Activated T-cell treated with anti-CD3 and anti-CD28 coated beads, Interleukin-2, amount 50 U/mL, for 48 hours (primary cell): ENCODE measurements at places on chromosomes 12 and 14.

DNA sequence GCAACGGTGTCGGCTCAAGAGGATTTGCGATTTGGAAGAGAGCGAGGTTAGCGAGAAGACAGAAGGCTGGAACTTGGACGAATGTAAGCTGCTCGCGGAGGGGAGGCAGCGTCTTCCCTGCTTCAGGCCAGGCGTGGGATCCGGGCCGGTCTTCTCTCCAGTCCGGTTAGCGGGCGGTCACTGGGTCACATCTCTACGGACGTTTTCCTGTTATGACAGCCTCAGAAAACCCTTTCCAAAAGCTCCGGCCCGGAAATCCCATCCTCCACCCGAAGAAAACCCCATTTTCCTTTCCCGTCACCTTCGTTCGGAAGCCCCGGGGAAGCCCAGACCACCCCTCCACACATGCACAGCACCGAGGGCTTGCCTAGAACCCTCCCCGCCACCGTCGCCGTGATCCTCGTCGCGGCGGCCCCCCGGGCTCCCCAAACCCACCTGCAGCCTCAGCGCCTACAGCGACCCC is 268 bp downstream of the NDUFB1 start:
- no peak for DNase-seq

DNA sequence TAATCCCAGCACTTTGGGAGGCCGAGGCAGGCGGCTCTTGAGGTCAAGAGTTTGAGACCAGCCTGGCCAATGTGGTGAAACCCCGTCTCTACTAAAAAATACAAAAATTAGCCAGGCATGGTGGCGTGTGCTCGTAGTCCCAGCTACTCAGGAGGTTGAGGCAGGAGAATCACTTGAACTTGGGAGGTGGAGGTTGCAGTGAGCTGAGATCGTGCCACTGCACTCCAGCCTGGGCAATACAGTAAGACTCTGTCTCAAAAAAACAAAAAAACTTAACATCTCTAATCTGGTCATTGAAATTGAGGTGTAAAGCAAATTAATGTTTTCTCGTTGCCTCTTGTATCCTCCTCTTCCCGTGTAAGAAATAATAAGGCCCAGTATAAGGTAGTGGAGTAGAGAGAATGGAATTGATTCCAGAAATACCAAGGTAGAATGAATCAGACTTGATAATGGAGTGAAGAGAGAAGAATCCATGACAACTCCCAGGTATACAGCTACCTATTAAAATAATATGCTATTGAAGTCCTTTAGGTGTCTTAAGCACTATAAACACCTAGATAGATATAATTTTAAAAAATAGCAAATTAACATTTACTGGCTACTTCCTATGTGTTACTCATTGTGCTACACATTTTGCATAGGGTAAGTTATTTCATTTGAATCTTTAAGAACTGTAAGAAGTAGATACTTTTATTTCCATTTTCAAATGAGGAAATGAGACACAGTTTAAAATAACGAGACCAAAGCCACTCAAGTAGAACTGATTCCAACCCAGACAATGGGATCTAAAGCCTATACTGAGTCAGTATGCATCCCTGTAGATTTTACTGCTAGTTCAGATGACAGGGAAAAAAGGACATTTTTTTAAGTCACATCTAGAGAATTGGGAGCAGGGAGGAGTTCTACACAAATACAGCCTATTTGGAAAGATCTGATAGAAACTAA is 23.2 kb downstream of the RAP1B start:
- no peak for DNase-seq

GRCh38 chr12:52423661-52424500 is 10.3 kb downstream of the KRT75 start:
- DNase-seq = no peak

DNA sequence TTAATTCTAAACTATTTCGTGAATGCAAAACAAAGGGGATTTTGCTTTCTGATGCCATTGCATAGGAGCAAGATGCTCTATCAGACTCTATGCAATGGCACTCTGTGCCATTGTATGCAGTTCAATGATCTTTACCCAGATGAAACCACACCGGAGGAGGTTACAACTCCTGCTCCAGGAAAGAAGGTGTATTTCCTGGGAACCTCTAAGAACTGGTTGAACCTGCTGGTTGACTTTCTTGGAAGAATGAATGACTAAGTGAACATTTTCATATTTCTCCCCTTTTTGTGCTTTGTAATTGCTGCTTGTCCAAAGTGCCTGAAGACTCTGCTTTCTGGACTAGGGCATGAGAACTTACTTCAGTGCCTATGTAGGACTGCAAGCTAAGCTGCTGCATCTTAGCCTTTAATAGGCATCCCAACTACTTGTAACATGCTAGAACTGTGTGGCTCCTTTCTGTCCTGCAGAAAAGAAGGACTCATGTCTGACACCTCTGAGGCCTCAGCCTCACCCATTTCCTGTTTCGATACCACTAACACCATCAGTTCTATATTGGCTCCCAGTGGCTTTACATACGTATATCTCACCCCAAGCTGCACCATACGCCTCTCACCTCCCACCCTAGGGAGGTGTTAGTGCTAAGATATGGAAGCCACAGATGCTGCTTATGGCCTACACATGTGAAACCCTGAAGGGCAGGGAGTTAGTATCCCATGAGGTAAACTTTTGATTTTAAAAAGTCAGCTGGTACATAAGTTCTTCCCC is 193.5 kb upstream of the CNOT2 start:
- DNase-seq = no peak

DNA sequence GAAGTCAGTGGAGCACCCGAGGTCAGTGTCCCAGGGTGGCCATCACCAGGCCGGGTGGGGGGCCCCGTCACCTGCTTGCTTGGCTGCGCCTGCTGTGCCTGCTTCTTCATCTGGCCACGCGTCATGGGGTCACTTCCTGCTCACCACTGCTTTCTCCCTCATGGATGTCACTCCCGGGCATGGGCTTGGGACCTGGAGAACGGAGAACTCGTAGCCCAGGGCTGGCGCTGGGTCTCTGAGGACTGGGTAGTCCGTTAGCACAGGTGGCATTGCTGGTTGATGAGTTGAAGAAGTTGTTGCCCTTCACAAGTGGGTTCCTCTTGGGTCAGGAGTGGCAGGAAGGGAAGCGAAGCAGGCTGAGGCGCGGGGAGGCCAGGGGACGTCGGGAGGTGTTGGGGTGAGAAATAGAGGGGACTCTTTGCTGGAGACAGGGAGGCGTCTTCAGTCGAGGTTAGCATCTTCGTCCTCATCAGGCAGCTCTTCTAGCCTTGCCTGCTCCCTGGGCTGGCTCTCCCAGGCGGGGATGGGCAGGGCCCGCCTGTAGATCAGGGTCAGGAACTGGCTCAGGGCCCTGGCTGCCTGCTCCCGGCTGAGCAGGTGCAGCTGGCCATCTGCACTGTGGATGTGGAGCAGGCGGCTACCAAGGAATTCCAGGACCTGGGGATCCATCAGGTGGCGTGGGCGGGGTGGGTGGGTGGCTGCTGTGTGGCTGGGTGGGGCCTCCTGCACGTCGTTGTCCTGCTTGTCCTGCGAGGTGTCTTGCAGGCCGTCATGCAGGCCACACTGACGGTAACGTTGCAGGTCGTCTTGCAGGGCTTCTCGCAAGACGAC is 23.0 kb downstream of the RTL1 start:
- DNase-seq = no peak

GRCh38 chr12:46360908-46361666 is 11.5 kb downstream of the SLC38A2 start:
- DNase-seq = no peak

DNA sequence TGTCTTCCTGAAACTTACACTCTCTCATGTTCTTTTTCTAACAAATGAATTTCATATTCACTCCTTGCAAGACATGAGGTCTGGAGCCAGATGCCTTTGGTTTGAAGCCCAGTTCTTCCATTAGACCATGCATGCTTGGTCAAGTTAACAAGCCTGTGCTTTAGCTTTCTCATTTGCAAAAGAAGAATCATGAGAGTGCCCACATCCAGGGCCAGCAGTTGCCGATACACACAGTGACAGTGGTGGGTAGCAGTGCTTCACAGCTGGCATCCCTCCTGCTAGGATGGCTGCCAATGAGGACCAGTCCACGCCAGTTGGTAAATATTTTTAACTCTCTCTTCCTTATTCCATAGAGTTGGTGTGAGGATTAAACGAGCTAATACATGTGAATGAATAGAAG is 163.1 kb downstream of the PHLDA1 start:
- no peak for DNase-seq

DNA sequence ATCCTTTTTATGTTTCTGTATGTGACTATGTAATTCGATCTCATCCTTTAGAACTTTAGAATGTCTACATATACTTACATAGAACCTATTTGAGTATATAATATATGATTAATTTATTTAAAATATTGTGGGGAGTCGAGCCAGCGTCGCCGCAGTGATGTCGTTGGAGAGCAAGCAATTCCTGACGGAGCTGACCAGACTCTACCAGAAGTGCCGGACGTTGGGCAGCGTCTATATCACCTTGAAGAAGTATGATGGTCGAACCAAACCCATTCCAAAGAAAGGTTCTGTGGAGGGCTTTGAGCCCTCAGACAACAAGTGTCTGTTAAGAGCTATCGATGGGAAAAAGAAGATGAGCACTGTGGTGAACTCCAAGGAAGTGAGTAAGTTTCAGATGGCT is 6.4 kb upstream of the CD27 start:
- DNase-seq = peak; percentile 14

DNA sequence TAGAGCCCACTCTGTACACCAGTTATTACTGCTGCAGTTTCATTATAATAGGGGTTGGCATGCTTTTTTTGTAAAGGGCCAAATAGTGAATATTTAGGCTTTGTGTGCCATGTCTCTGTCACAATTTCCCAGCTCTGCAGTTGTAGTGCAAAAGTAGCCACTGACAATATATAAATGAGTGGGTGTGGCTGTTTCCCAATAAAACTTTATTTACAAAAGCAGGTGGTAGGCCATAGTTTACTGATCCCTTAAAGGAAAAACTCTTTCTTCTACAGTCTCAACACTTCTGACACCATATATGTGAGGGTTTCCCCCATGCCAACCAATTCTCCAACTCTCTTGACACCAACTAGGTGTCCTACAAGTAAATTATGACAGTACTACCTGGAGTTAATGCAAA is 110.2 kb upstream of the NAP1L1 start:
- DNase-seq = no peak

DNA sequence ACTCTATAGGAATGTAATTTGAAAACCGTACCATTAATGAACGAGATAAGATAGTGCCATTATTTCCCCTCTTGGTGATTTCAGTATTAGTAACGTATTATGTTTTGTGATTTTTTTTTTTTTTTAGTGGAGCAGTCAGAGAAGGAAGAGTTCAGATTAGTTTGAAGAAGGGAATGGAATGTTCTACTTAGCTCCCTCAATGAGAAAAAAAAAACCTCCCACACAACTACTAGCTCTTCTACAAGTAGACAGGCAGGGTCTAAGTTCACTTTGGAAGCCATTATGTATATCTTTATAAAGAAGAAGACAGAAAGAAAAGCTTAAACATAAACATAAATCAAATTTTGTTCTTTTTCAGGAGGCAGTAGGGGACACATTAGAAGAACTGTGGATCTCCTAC is 27.3 kb downstream of the PNMA1 start:
- DNase-seq = no peak

GRCh38 chr14:38904959-38905358 is 198.1 kb downstream of the SEC23A start:
- DNase-seq = no peak

GRCh38 chr12:47281667-47282171 is 202.0 kb upstream of the AMIGO2 start:
- DNase-seq = peak; percentile 58

- DNase-seq = no peak
These were observed 245.7 kb downstream of the CEP128 start for GRCh38 chr14:80695869-80696268.

- no peak for DNase-seq
These were observed 194.6 kb upstream of the KRR1 start for GRCh38 chr12:75705749-75706711.

- no peak for DNase-seq
These were observed 172.2 kb downstream of the NAV3 start for GRCh38 chr12:78002878-78003277.

DNA sequence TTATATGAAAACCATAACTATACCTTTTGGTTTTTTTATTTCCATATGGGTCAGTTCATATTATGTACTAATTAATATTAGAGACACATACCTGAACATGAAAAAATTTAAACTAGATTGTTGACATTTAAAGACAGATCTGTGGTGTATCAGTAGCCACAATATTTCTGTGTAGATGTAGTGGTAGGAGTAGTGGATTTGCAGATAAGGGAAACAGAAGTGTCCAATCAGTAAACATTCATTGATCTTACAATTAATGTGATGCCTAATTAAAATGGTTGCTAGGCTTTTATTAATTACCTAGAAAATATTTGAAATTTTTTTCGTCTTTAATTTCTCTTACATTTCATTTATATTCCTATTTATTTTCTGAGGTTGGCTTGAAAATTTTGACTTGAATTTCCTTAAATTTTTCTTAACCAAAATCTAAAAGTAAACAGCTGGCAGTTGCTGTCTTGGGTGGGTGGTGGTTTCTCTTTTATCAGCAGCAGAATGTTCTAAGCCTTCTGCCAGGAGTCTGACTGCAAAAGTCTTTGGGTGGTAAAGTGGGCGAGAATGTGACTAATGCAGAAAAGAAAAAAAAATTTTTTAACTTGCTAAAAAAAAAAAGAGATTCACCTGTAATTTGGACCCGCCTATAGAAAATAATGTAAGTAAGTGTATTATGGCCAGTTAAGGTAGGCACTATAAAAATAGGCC is 2.4 kb downstream of the FGFR1OP2 start:
- no peak for DNase-seq

DNA sequence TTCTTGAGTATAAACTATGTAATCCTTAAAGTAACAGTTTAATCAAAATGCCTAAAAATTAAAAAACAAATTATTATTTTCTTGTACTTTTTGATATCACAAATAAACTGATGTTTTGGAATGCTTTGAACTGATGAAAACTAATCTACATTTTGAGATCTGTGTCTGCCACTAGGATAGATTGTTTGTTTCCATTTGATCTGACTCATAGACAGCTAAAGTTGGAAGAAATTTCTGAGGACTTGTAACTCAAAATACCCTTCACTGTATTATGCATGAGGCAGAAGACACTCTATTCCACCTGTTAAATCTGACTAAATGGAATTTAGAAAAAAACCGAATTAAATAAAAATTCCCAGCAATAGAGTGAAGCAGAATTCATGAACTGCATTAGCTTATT is 1400.0 kb upstream of the FLRT2 start:
- no peak for DNase-seq

DNA sequence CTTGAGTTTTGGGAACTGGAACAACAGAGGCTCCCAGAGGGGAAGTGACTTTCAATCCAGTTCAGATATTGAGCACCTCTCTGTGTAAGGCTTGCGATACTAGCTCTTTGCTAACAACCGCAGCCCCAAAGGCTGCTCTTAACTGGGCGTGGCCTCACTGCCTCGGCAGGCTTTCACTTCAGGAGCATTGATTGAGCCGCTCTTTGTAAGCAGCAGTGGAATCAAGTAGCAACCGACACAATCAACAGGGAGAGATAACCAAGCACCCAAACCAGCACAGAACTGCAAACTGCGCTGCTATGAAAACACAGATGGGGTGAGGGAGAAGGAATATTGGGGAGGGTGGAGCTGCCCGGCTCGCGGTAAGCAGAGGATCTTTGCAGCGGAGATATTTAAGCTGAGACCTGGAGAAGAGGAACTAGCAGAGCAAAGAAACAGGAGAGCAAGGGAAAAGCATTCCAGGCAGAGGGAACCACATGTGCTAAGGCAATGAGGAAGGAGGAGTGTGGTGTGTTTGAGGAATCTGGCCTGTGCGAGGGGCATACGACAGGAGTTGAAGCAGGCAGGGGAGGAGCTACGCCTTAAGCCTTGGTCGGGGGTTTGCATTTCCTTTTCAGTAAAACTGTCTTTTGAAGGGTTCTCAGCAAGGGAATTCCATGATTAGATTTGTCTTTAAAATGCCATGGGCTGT is 17.3 kb upstream of the YY1 start:
- peak; percentile 79 for DNase-seq
